ENCODE measurements at places on chromosomes 3 and 15.

- DNase-seq: no peak
These were observed 5.6 kb downstream of the CCDC9B start for GRCh38 chr15:40334941-40335795.

DNA sequence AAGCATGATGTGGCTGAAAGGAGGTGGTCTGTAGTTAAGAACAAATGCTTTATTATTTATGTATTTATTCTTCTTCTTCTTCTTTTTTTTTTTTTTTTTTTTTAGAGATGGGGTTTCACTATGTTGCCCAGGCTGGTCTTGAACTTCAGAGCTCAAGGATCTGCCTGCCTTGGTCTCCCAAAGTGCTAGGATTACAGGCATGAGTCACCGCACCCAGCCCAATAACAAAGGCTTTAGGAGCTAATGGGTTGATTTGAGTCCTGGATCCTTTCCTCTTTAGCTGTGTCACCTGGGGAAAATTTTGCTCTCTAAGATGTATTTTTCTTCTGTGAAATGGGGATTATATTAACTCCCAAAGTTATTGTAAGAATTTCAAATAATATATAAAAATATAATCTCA is 168.8 kb downstream of the PEX5L start:
- DNase-seq: no peak

DNA sequence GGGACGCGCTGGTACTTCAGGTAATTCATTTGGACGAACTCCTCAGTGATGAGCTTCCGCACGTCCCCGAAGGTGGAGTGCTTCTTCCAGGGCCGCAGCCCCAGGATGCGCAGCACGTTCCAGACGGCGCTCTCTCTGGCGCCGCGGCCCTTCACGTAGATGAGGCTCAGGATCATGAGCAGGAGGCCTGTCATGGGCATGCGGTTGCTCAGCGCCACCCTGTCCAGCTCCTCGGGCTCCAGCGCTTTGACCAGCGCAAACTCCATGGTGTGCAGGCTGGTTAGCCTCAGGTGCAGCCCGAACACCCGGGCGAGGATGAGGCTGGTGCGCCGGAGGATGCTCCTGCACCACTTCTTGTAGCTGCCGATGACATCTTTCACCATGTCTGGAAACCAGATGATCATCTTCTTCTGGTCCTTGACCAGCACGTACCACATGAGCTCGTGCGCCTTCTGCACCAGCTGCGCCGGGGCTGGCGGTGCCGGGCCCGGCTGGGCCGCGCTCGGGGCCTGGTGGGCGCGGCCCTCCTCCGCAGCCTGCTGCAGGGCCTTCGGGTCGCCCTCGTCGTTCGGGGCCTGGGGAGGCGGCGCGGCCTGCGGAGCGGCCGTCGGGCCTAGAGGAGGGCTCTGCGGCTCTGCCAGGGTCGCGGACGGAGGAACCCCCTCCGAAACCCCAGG is 501 bp downstream of the NDN start:
- no peak for DNase-seq

DNA sequence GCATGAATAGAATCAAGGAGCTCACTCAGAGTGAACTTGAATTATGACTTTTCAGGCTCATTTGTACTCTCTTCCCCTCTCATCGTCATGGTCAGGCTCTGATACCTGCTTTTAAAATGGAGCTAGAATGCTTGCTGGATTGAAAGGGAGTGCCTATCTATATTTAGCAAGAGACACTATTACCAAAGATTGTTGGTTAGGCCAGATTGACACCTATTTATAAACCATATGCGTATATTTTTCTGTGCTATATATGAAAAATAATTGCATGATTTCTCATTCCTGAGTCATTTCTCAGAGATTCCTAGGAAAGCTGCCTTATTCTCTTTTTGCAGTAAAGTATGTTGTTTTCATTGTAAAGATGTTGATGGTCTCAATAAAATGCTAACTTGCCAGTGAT is 9.6 kb downstream of the CCNDBP1 start:
- no peak for DNase-seq

GRCh38 chr3:13851997-13852637 is 27.8 kb downstream of the WNT7A start:
- DNase-seq: no peak

GRCh38 chr15:57686657-57687056 is 19.9 kb upstream of the POLR2M start:
- no peak for DNase-seq

GRCh38 chr15:31387479-31388118 is 61.0 kb downstream of the KLF13 start:
- DNase-seq: no peak

- no peak for DNase-seq
These were observed 210.4 kb downstream of the ERC2 start for GRCh38 chr3:56257826-56258225.

DNA sequence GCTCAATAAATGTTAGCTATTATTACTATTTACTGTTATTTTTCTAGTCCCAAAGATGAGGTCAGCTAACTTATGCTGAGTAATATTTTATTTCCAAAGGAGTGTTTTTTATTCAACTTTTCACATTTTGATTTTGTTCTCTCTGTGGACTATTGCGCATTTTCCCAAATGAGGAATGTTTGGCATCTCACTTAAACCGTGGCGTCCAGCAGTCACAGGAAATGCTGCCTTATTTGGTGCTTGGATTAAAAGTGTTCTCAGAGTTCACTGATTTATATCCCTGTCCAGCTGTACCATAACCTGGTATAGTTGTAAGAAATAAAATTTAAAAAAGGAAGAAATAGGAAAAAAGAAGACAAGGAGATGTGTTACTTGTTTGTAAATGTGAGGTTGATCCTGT is 166.8 kb downstream of the THSD4 start:
- DNase-seq: no peak

DNA sequence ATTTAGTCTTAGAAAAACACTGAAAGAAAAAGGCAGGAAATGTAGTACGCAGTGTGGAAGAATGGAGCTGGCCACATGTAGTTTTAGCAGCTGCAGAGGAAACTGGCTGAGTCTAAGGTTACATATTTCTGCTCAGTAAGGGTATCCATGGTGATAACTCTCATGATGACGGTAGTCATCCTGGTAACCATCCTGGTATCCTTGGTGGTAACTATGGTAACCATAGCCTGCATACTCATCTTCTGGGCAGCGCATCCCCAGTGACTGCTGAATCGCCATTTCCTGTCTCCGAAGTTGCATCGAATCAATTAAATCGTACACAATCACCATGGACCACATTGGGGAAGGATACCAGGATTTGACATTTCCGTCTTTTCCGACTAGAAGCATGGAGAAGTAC is 35.7 kb downstream of the CCDC80 start:
- no peak for DNase-seq

- DNase-seq: peak; percentile 75
These were observed at the start of gene PLEKHO2 for GRCh38 chr15:64841344-64842095. TSS of gene PLEKHO2 (plus strand) at chr15:64841915. CDS start at chr15:64842017, 102 bp downstream.

- DNase-seq: no peak
These were observed 87.7 kb upstream of the LIMD1 start for GRCh38 chr3:45506751-45507391.

GRCh38 chr3:38843898-38844297 is 27.9 kb upstream of the SCN10A start:
- DNase-seq: no peak

- peak; percentile 2 for DNase-seq
These were observed 716 bp downstream of the CPEB1 start for GRCh38 chr15:82646250-82647044.

GRCh38 chr15:85642065-85642692 is 152.5 kb downstream of the KLHL25 start:
- DNase-seq: no peak

DNA sequence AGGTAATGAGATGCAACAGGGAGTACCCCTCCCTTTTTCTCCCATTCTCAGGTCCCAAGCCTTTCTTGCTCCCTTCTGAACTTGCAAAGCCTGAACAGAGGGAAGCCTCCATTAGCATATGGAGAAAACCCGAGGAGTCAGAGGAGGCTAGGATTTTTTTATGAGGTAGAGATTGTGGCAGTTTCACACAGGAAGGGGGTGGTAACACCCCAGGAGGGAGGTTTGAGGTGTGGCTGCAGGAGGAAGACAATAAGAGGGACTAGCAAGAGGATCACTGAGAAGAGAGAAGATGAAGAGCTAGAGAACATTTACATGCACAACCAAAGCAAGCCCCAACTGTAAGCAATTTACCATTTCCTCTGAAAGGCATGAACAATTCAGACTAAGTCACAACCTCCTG is 322.7 kb downstream of the SV2B start:
- no peak for DNase-seq

DNA sequence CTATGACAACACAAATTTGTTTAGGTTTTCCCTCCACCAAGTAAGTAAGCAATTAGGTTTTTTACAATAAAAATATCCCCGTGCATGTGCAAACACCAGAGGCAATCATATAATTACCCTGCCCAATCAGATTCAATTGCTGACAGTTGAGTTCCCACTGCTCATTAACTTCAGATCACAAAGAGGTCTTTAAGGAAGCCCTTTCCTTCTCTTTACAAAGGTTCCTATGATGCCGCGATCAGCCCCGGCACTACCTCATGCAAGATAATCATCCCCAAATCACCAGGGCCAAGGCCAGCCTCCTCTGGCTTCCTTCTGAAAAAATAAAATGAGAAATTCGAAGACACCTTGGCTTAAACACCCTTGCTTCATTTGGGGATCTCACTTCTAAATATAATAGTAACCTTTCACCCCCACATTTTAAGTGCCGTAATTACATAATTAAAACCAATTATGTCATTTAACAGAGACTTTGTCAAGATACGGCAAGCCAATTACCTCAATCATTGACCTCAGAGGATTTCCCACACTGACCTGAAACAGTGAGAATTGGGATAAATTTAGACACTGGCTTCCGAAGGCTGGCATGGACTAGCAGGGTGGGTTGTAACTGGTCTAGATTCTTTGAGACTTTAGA is 121.3 kb upstream of the WNT5A start:
- DNase-seq: no peak

- no peak for DNase-seq
These were observed 119.4 kb upstream of the SAMMSON start for GRCh38 chr3:69880069-69880640.

All from stimulated activated CD4-positive, alpha-beta T cell treated with anti-CD3 and anti-CD28 coated beads, Interleukin-2, amount 100 ng/mL, for 48 hours (primary cell).